ENCODE measurements at places on chromosomes 4 and X.
A peak's percentile ranks its signal among the peaks of the same experiment; 100 is the strongest.

DNA sequence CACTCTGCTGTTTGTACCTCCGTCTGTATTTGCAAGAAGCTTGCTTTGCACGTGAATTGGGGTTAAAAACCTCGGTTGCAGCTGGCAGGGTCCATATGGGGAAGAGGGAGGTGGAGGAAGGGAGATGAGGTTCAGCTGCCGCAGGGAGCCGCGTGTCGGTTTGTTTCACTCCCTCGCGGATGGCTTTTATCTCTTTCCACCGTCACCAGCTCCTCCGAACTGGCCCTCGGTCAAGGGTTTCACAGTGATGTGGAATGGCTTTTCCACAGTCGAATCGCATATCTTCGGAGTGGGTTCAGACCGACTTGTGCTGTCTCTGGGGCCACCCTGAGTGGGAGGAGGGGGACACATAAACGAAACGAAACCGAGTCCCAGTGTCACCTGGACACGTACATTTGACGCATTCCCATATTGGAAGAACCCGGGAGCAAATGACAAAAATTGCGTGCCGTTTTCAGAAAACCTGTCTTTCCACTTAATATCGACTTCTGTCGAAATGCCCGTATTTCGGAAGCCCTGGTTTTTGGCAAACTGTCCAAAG is 929 bp downstream of the ZBTB33 start:
- peak; percentile 58 for DNase-seq

- DNase-seq, result no peak
These were observed 50.0 kb downstream of the IQCM start for GRCh38 chr4:149765630-149766029.

DNA sequence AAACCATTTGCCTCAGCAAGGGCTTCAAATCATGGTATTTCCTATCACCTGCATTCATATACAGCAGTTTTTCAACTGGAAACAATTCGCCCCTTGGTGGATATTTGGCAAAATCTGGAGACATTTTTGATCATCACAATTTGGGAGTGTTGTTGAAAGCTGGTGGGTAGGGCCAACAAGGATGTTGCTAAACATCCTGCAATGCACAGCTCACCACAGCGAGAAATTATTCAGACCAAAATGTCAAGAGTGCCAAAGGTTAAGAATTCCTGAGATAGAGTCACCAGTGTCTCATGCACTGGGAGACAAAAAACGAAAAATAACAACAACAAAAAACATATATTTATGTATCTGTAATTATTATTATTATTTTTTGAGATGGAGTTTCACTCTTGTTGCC is 435.2 kb upstream of the CTSO start:
- DNase-seq, result no peak

- DNase-seq, result no peak
These were observed 534.4 kb downstream of the MID1IP1 start for GRCh38 chrX:39335513-39336235.

GRCh38 chr4:186299291-186299690 is 33.3 kb downstream of the F11 start:
- no peak for DNase-seq

- no peak for DNase-seq
These were observed 162.3 kb upstream of the EDNRA start for GRCh38 chr4:147318586-147318985.

GRCh38 chr4:141347684-141348083 is 127.0 kb downstream of the ZNF330 start:
- no peak for DNase-seq

GRCh38 chrX:1877780-1878179 is 262.9 kb downstream of the ASMT start:
- no peak for DNase-seq

- no peak for DNase-seq
These were observed 259.1 kb upstream of the SLIT2 start for GRCh38 chr4:19992471-19993093.

GRCh38 chr4:169199184-169199583 is 71.6 kb downstream of the SH3RF1 start:
- no peak for DNase-seq

GRCh38 chr4:32025851-32026459 is 1305.8 kb downstream of the PCDH7 start:
- DNase-seq, result no peak

DNA sequence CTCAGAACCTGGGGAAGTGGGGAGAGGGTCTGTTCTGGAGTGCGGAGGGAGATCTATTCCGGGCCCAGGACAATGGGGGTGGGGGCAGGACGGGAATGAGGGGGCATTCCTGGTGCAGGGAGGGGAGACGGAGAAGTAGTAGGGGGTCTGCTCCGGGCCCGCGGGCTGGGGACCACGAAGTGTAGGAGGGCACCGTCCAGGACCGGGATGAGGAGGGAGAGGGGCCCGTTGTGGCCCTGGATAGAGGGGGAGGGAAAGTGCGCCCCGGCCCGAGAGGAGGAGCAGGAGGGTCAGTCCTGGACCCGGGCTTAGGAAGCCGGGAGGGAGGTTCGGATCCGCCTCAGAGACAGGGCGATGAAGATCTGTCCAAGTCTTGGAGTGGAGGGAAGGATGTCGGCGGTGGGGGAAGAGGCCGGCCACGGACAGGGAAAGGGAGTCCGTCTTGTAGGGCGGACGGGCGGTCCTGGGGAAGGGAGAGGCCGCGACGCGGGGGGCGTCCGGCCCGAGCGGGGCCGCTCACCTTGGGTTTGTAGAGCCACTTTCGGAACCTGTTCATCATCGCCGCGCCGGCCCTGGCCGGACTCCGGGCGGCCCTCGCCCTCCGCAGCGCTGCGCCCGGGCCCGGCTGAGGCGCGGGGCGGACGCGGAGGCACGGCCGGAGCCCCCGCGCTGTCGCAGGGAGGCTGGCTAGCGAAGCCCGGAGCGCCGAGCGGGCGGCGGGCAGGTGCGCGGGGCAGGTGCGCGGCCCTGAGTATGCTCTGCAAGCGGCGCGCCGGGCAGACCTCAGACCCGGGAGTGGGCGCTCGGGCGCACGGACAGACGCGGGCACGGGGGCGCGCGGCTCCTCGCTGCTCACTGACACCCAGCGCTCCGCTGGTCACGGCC is at the start of gene ZFYVE28:
TSS of gene ZFYVE28 (minus strand) at position 881 of the 885 bp plus-strand sequence. CDS start at position 559, 322 bp downstream.
- no peak for DNase-seq
